ENCODE measurements at places on chromosomes 6 and 20.
A peak's percentile ranks its signal among the peaks of the same experiment; 100 is the strongest.

GRCh38 chr20:1568163-1568490, 10.6 kb upstream of the SIRPD start:
- DNase-seq: no peak

- peak; percentile 88 for DNase-seq
Measured at GRCh38 chr6:52503851-52504781, 72.7 kb downstream of the TRAM2 start.

GRCh38 chr6:3895805-3896204, 46.6 kb downstream of the FAM50B start:
- DNase-seq: no peak

- no peak for DNase-seq
Measured at GRCh38 chr6:108995296-108995695, 99.3 kb downstream of the SESN1 start.

DNA sequence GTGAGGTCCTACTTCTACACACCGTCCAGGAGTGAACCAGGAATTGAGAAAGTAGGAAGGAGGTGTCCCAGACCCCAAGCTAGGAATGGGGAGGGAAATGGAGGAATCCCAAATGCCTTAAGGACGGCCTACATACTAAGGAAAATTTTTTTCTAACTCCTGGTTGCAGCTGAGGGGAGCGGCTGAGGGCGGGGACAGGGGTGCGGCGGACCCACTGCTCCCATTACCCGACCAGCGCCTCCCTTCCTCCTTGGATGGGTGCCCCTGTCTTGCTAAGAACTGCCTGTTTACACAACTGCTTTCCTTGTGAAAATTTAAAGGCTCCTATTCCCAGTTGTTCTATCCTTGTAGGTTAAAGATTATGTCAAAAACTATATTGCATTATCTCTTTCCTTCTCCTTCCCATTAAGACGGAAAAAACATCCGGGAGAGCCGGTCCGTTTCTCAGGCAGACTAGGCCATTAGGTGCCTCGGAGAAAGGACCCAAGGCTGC, 699 bp upstream of the HSPA1B start:
- DNase-seq: no peak

DNA sequence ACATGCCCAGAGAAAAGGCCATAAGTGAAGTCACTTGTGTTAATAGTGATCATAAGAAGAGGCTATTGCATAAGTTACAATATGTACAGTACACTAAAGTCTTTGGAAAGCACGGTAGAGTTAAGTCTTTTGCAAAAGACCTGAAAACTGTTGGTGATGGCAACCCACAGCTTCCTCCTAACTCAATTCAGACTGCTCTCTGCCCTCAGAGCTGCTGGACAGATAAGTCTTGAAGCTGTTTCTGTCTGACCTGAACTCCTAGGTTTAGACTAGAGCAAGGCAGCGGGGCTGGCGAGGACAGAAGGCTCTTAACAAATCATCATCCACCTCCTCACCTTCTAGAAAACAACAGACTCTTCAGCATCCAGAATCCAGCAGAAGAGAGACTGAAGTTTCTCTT, 125.4 kb downstream of the CD24 start:
- DNase-seq: no peak

DNA sequence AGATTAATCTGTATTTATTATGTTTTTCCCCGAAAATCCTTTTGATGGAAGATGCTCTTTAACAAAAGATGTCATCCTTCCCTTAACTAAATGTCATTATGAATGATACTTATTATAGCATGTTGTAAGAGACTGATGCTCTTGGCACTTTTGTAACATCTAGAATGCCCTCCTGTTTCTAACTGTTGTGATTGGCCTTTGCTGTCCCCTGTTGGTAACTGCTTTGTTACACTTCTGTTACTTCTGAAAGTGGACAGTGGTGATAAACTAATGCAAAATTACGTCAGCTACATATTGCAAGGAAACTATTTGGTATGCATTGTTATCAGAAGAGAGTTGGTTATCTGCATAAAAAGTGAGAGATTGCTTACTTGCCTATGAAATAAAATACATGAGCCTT, 5.8 kb downstream of the TTK start:
- no peak for DNase-seq

GRCh38 chr20:61956396-61957342, 109.0 kb downstream of the TAF4 start:
- peak; percentile 44 for DNase-seq

DNA sequence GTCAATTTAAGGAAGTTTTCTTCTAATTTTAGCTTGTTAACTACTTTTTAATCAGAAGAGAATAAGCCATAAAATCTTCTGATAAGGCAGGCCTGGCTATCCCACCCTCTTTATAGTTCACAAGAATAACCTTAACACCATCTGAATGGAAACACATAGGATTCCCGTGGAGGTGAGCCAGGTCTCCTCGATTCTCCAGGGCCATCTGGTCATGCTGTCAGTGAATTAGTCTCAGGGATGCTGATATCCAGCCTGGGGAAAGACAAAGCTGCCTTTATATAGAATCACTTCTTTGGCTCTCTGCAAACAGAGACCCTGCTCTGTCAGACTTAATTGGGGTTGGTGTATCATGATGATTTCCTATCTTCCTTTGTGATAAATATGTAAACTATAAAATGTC, 30.1 kb upstream of the TAGAP start:
- DNase-seq: no peak

GRCh38 chr20:24959591-24960301, 10.7 kb downstream of the CST7 start:
- no peak for DNase-seq

- no peak for DNase-seq
Measured at GRCh38 chr6:115610696-115611095, 450.0 kb downstream of the FRK start.

DNA sequence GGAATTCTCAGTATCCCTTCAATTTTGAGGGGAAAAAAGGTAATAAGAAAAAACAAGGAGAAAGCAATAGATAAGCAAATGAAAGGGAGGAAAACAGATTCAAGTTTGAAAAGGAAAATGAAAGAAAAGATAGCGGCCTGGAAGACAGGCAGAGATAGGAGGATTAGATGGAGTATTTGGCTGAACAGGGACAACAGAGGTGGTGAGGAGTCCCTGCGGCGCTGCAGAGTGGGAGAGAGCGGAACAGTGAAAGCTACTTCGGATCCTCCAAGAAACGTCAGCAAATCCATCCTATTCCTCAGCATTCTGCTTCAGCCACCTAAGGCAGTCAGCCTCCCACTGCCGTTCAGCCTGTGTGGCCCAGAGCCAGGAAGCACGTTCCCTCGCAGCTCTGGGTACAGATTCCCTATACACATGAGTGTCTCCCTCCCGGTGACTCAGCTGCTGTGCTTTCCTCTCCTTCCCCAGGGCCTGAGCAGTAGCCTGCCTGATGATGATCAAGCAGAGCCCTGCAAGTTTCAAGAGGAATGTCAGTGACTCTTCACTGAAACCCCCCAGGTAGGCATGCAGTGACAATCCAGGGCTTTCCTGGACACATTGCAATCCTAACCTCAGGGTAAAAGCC, 43.4 kb upstream of the CDYL start:
- DNase-seq: peak; percentile 16

DNA sequence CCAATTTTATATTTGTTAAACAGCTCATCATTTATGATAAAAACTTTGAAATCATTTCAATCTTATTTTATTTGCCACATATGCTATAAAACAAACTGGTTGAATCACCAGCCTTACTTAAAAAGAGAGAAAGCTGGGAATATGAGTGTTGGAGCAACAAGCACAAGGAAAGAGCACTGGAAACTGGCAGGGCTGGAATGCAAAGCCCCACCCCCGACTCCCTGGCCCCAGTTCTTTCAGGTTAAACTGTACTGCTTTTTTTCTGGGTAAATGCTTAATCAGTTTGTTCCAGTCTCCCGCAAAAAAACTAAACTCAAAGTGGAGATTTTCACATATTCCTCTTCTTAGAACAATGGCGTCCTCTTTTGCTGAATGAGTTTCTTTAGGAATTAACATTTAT, 433.8 kb upstream of the NOX3 start:
- DNase-seq: no peak

DNA sequence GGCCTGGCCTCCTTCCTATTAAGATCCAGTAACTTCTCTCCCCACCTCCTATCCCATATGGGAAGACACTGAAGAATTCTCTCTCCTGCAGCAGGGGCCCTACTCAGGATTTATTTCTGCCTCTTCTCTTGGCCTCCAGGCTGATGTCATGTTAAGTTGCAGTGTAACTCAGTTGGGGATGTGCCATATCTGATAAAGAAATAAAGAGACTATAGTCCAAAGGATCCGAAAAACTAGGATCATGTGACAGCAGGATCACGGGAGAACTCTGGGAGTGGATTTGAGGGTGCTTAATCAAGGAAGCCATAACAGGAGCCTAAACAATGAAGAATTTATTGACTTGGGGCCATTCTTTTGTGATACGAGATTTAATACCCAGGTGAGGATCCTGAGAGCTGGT, 38.5 kb upstream of the TGM6 start:
- DNase-seq: no peak

- peak; percentile 77 for DNase-seq
Measured at GRCh38 chr6:113172531-113172966, 684.6 kb upstream of the MARCKS start.

DNA sequence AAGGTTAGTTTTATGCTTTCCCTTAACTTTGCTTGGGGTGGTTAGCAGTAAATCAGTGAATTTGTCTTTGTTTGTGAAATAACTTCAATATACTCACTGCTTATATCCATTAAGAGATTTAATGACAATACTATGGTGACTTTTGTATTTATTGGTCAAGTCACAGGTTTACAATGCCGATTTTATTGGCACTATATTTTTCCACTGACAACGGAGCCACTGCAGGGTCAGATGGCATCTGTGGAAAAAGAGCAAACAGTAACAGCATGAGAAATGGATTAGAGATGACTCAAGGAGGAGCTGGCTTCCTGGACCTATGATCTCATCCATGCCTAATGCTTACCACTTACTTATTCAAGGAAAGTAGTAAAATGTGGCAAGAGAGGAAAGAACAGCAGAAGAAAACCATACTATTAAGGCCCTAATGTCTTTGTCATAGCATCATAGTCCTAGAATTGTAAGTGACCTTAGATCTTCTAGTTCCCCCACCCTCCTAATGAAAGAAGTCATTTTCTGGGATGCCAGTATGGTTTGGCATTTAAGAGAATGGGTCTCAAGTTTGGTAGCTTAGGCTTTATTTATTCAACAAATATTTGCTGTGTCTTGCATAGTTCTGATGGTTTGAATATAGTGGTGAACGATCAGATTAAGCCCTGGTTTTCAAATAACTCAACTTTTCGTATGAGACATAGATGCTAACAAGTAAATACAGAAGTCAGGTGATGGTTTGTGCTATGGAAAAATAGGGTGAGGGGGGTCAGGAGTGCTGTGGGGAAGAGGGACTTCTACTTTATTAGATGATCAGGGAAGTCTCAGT, 18.5 kb downstream of the RNF144B start:
- no peak for DNase-seq

DNA sequence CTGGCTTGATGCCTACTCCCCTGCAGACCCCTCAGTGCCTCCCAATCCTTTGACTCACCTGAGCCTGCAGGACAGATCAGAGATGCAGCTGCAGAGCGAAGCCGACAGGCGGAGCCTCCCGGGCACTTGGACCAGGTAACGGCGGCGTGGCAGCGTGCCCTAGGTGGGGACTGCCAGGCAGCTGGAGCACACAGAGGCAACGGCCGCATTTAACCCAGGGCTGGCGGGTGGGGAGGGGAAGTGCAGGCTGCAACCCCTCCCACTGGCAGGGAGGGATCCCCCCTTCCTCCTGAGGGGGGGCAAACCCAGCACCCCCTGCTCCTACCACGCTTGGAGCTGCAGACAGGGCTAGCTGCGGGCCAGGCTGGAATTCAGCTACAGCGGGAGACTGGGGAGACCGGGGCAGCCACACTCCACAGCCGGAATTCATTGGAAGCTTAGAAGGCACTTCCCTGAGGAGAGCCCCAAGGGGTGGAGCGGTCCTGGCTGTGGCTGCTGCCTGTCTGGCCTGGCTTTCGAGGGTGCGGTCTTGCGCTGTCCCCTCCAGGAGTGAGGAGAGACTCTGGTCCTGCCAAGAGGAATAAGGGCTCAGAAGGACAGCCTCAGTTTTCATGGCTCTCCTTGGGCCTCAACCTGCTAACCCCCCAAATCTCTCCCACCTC, at the start of gene MATN4:
Gene MATN4 (minus strand): TSS at position 183 of the 662 bp plus-strand sequence. CDS start 2,717 bp downstream, outside the sequence.
- no peak for DNase-seq

DNA sequence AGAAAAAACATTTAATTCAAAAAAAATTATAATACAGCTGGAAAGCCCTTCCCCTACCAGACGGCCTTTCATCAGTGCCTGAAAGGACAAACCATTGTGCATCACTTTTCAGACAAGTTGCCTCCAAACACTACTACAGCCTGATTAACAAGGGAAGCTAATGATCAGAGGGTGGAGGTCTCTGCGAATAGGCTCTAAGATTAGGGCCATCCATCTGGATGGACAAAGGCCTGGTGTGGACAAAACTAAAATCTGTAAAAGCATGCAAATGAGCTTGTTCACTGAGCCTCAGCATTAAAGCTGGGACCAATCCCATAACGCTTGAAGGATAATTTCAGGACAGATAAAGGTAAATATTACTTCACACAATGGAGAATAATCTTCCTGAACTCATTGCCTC, 228.7 kb upstream of the PLN start:
- DNase-seq: no peak

- no peak for DNase-seq
Measured at GRCh38 chr20:20075032-20075431, 22.7 kb downstream of the CFAP61 start.

DNA sequence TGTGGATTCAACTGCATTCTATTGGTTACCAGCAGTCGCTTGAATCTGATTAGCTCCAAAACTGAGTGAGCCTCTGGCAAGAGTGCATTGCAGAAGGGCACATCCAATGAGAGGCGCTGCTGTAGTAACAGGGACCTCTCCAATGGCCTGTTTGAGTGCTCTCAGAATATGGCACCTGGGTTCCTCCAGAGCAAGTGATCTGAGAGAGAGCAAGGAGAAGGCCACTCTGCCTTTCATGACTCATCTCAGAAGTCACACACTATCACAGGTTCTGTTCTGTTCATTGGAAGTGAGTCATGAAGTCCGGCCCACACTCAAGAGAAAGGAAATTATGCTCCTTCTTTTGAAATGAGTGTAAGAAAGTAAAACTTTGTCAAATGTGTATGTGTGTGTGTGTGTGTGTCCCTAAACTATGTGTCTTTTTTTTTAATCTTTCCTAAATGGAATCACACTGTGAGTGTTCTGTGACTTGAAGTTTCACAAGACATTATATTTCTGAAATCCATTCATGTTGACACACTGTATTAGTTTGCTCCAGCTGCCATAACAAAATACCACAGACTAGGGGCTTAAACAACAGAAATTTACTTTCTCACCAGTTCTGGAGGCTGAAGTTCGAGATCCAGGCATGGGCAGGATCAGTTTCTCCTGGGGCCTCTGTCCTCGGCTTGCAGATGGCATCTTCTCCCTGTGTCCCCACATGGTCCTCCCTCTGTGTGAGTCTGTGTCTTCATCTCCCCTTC, 138.3 kb upstream of the CDYL start:
- no peak for DNase-seq

GRCh38 chr20:17832236-17832915, 132.6 kb downstream of the BANF2 start:
- DNase-seq: no peak

- DNase-seq: no peak
Measured at GRCh38 chr6:135030056-135030473, 24.6 kb downstream of the HBS1L start.

GRCh38 chr6:157323966-157324300, 614 bp upstream of the TMEM242 start:
- DNase-seq: no peak

GRCh38 chr6:14861491-14861943, 384.4 kb upstream of the JARID2 start:
- DNase-seq: no peak

- DNase-seq: no peak
Measured at GRCh38 chr20:14478126-14478525, 140.7 kb upstream of the FLRT3 start.
